ENCODE measurements at places on chromosomes 2 and 18.
A peak's percentile ranks its signal among the peaks of the same experiment; 100 is the strongest.

GRCh38 chr2:3692375-3692774, 11.0 kb upstream of the DCDC2C start:
- peak; percentile 53 for DNase-seq

DNA sequence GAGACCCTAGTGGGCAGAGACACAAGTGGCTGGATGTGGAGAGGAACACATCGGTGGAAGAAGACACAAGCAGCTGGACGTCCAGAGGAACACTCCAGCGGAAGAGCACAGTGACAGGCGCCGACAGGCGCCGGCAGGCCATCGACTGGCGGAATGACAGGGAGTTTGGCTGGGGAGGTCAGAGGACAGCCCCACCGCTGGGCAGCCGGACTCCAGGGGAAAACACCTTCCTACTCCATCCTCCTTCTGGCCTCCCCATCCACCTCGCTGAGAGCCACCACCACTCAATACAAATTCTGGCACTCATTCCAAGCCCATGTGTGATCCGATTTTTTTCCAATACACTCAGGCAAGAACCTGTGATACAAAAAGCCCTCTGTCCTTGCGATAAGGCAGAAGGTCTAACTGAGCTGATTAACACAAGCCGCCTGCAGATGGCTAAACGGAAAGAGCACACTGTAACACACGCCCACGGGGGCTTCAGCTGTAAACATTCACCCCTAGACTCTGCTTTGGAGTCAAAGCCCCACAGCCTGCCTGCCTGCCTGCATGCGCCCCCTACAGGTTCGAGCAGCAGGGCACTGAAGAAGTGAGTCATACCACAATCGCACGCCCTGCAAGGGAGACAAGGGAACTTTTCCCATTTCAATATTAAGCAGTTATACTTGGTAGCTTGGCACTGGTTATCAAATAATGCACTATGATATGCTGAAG, 50.2 kb upstream of the LRP1B start:
- DNase-seq: peak; percentile 9

GRCh38 chr2:38180754-38181153, 104.8 kb upstream of the CYP1B1 start:
- DNase-seq: no peak

DNA sequence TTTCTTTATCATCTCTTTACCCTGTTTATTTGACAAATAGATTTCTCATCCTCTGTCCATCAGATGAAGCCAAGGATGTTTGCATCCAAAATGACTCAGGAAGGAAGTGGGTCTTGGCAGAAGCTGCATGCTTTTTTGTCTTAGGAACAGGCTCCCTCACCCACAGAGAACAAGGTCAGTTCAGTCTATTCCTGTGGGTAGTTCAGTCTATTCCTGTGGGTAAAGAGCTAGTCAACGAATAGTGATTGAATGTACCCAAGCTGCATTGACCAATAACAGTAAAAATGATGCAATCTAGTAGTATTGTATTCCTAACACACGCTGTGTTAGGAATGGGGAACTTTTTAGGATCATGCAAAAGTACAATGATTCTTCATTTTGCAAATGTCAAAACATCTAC, 290.8 kb upstream of the TANK start:
- DNase-seq: no peak

DNA sequence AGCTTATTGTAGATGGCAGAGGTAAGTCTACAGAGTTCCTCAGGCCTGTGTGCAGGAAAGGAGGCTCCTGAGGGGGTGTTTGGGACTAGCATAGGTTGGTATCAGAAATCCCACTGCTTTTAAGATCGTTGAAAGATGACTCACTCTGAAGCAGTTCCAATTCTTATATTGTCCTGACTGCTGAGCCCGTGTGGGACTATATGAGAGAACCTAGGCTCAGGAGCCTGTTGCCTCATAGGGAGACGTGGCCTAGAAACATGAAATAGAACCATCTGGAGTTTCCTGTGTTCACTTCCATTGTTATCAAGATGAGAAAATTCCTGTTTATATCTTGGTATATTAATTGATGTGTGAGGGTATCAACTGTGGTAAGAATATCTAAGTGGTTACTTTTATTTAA, 5.7 kb downstream of the CCT7 start:
- no peak for DNase-seq

DNA sequence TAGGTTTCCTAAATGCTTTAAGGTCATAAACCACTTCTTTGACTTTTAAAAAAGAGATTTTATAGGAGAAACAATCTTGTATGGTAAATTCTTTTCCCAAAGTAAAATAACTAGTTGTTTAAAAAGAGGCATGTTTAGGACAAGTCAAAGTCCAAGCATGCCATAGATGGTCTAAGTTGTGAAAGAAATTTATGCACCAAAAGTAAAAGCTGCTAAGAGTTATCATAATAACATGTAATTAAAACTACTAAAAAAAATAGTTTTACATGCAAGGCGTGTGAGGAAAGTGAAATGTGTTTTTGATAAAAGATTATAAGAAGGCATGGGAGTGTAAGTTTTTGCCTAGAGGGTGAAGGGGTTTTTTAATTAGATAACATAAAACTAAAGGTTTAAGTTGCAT, 22.5 kb downstream of the FAM210A start:
- peak; percentile 34 for DNase-seq

DNA sequence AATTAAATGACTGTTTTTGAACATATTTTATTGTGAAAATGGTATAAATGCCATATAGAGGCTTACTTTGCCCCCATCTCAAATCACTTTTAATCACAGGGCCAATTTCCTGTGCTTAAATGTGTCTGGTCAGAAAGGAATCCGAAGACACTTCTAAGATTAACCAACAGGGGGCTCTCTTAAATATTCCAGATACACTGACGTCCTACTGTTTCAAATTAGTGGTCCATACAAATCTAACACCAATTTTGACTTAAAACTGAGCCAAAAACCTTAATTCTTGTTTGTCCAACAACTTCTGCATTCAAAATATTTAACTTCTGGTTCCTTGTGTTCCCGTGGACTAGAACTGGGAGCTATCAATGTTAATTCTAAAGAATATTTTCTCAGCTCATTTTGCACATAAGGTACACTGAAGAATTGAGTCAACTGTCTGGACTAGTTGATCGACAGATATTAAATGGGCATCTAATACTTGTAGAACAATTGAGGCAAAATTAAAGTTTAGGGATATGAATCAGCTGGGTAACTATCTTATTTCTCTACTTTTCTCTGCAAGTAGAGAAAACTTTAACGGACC, 557.5 kb downstream of the ARHGAP15 start:
- peak; percentile 67 for DNase-seq

- DNase-seq: peak; percentile 36
Observed at GRCh38 chr2:163970058-163970813, 234.4 kb upstream of the FIGN start.

- DNase-seq: no peak
Observed at GRCh38 chr2:8472545-8473323, 209.1 kb upstream of the ID2 start.

GRCh38 chr2:219109471-219109870, 48.8 kb upstream of the IHH start:
- DNase-seq: no peak

DNA sequence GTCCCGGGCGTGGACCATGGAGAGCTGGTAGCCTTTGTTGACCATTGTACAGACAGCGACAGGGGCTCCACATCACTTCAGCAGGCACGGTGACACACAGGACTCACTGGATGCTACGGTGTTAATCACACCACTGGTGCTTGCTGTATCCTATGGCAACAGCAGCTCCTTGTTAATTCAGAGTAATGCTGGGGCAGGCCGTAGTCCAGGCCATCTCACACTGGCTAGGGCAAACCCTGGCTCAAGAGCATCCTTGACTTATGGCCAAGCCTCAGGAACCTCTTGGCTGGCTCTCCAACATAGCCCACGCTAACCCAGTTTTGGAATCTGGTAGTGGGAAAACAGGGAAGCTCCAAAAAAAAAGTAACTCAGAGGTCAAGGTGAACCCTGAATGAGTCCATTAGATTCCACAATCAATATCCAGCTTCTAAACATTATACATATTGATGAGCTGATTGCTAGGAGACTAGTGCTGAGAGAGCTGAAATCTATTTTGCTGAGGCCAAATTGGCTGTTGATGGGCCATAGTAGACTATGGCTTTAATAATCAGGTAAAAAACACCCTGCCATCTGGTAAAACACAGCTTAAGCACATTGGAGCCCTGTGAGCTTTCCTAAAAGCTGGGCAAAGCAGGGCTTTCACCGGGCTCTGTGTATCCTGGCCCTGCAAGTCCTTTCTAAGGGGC, 253.6 kb downstream of the PRKCE start:
- no peak for DNase-seq

All from eye (tissue), 1 donor.